ENCODE measurements at places on chromosomes 1 and 21.

DNA sequence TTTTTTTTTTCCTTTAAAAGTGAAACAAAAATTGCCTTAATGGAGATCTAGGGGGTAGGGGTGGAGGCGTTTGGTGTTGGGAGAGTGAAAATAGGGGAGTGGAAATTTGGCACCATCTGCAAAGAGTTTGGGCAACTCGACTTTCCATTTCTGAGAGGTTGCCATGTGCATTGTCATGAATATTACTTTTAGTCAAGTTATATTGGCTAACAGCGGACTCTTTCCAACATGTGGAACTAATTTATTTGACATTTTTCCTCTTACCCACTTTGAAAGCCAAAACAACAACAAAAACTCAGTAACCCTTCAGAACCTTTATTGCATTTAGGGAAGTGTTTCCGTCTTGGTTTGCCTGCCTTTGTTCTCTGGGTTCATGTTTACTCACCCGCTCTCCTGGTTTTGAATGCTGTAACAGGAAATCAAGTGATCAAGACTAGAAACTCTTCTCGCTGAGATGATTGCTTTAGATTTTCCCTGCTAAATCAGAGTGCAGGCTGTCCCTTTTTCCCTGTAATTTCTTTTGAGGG is 70.4 kb downstream of the CACHD1 start:
- peak; percentile 21 for DNase-seq

- no peak for DNase-seq
Measured at GRCh38 chr1:24606621-24607020, 36.5 kb upstream of the SRRM1 start.

- no peak for DNase-seq
Measured at GRCh38 chr21:46121286-46122221, 23.6 kb downstream of the COL6A2 start.

DNA sequence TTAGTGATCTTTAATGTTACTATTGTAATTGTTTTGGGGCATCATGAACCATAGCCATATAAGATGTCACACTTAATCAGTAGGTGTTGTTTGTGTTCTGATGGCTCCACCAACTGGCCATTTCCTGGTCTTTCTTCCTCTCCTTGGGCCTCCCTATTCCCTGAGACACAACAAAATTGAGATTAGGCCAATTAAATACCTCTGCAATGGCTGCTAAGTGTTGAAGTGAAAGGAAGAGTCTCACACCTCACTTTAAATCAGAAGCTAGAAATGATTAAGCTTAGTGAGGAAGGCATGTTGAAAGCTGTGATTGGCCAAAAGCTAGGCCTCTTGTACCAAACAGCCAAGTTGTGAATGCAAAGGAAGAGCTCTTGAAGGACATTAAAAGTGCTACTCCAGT is 30.7 kb downstream of the PPP2R5A start:
- DNase-seq = peak; percentile 38

DNA sequence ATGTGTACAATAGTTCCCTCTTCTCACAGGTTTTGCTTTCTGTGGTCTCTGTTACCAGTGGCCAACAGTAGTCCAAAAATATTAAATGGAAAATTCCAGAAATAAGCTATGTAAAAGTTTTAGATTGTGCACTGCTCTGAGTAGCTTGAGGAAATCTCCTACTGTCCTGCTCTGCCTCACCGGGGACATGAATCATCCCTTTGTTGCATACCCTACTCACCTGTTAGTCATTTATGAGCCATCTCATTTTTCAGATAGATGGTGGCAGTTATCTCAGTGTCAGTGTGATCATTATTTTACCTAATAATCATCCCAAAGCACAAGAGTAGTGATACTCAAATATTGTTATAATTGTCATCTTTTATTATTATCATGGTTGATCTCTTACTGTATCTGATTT is 688.1 kb downstream of the PLA2G4A start:
- no peak for DNase-seq

GRCh38 chr1:183600136-183600535 is 9.9 kb upstream of the NCF2 start:
- DNase-seq = peak; percentile 83

DNA sequence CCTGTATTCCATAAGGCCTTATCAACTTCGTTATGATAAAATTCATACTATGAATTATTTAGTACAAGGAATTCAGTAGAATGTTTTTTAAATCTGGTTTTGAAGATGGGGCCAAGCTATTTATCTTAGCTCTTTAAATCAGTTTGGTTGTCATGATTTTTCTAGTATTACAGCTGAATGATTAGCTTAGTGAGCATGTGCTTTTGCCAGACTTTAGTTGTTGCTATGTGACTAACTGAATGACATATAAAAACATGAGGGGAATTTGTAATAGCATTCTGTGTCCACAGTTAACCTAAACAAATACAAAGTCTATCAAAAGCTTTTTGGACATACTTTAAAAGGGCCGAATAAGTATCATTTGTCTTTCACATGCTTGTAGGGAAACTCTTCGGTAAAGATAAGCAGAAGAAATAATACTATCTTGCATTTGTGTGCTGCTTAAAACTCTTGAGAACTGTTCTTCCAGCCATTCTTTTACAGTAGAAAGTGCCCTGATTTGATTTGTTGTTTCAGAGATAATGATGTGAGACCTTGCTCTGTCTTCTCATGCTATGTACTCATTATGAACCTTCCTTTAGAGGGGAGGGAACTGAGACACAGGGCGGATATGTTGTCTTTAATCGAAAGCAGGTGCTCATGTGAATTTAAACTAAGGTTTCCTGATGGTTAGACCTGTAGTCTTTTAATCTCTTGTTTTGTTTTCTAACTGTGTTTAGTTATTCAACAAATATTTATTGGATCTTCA is 18.8 kb downstream of the NEK7 start:
- peak; percentile 62 for DNase-seq

- DNase-seq = no peak
Measured at GRCh38 chr1:53153752-53154151, 11.3 kb upstream of the SLC1A7 start.

GRCh38 chr1:11488201-11488770 is 9.3 kb downstream of the DISP3 start:
- DNase-seq = no peak

DNA sequence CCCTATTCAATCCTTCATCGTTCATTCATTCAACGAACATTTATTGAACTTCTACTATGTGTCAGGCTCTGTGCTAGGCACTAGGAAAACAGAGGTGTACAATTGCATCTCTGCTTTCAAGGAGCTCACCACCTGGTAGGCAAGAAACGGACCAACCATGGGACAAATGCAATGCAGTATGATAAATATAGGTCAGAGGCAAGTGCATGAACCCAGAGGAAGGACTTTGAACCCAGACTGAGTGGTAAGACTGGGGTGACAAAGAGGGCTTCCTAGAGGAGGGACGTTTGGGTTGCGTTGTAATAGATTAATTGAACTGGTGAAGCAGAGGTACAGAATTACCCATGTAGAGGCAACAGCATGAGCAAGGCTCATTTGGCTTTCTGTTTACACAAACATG is 16.4 kb downstream of the CD2 start:
- DNase-seq = no peak

DNA sequence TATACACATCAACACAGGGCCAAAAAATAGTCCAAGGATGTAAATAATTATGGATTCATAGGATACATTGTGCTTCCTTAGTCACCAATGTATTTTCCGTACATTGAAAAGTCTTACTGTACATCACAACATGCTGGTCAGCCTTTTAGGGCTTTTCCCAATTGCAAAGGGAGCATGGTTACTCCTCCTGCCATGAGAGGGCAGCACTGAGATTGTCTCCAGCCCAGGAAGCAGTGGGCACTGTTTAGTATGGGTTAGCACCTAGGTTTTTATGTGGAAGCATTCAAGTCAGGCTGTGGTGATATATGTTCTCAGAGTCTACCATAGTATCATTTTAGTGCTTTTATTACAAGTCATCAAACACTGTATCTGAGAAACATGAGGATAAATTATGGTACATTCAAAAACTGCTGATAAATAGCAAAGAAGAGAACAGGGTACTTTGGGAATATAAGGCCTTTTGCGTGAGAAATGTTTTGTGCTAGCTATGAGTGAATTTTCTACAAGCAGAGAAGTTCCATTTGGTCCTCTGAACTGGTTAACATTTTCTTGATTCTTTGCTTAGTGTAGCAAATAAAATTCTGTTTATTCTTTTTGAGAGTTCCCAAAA is 34.0 kb downstream of the ST6GALNAC5 start:
- peak; percentile 64 for DNase-seq

DNA sequence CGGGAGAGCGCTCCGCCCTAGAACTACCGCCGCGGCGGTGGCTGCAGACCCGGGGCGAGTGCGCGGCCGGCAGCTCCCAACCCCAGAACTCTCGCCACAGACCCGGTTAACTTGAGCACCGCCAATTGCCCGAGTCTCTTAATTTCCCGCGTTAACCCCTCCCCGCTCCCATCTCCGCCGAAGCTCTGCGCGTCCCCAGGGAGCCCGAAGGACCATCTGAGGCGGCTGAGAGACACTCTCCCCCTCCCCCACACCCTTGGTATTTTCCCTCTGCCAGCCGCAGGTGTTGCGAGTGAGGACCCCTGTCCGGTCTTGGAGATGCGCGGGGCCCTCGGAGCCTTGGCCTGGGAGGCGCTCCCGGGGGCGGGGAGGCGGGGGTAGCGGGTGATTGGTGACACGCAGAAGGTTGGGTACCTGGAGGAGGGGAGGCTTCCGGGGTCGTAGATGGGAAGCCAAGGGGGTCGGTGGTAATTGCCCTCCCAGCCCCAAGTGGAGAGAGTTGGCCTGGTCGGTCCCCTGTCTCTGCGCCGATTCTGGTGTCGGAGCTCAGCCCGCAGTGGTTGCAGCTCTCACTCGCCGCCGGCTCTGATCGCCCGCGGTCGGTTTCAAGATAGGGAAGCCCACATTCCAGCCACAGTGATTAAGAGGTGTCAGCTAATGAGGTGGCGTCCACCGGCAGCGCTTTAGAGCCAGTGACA is 858 bp upstream of the SUSD4 start:
- no peak for DNase-seq

GRCh38 chr1:24605534-24606295 is 37.4 kb upstream of the SRRM1 start:
- DNase-seq = no peak

DNA sequence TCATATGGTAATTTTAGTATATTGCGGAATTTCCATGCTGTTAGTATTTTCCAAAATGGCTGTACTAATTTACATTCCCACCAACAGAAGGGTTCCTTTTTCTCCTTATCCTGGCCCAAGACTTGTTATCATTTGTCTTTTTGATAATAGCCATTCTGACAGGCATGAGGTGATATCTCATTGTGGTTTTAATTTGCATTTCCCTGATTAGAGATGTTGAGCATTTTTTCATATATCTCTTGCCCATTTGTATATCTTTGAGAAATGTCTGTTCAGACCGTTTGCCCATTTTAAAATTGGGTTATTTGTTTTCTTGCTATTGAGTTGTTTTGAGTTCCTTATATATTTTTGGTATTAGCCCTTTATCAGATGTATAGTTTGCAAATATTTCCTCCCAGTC is 14.0 kb downstream of the CAPZA1 start:
- no peak for DNase-seq

DNA sequence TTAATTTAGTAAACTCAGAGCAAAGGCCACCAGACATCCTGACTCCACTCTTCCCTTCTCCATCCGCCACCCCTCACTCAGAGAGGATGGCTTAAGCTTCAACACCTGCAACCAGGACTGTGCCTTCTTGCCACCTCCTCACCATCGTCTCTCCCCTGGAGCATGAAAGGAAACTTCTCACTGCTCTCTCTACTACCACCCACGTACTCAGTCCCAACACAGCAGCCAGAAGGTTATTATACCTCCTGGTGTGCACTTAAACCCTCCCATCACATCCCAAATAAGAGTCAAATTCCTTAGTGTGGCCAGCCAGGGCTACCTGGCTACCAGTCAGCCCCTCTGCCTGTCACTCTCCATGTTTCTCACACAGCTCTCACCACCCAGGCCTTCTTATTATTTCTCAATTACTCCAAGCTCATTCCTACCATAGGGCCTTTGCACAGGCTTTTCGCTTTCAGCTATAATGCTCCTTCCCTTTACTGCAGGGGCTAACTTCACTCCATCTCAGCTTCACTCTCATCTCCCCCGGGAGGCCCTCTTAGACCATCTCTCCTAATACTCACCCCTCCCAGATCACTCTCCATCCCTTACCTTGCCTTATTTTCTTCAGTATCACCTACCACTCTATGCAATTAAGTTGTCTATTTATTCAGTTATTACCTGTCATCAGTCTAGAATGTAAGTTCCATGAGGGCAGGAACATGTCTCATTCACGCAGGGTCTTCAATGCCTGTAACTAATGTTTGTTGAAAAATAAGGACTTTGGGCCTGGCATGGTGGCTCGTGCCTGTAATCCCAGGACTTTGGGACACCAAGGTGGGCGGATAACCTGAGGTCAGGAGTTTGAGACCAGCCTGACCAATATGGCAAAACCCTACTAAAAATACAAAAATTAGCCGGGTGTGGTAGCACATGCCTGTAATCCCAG is 137.5 kb downstream of the TOMM20 start:
- no peak for DNase-seq

GRCh38 chr1:38444770-38445442 is 398.3 kb upstream of the POU3F1 start:
- DNase-seq = no peak

- DNase-seq = no peak
Measured at GRCh38 chr1:228923973-228924686, 188.9 kb downstream of the RHOU start.

DNA sequence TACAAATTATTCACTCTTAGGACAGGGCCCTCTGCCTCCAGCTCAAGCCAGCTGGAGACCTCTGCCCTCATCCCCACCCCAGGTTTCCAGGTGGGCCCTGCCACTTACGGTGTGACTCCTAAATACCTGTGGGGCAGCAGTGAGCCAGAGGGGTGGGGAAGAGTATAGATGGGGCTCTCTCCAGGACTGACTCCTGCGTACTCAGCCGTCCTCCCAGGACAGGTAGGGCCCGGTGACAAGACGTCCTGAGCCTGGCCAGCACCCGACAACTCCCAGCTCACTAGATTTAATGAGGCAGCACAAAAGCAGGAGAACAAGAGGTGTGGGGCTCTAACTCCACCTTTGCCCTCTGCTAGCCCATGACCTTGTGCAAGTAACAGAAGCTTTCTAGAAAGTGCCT is 16.8 kb downstream of the GNG12 start:
- DNase-seq = no peak

GRCh38 chr1:89953131-89953626 is 41.7 kb upstream of the ZNF326 start:
- peak; percentile 97 for DNase-seq

GRCh38 chr21:38669186-38669585 is 136.5 kb upstream of the ETS2 start:
- DNase-seq = peak; percentile 17

- DNase-seq = no peak
Measured at GRCh38 chr1:239886266-239886665, 205.4 kb upstream of the FMN2 start.

- DNase-seq = no peak
Measured at GRCh38 chr1:206497363-206497762, 10.0 kb upstream of the RASSF5 start.

DNA sequence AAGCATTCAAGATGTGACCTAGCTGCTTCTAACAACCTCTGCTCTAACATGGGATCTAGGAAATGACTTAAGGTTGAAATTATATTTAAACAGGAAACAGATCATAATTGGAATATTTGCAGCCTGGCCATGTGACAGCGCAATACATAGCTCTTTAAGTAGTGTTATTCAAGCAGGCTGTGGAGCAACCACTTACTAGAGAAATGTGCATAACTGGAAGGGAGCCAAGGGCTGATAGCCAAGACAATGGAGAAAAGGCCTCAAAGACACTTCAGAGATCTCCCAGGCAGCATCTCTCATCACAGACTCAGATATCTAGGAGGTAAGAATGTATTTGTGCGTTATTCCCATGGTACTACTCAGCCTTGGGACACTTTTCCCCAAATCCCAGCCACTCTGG is 823.0 kb upstream of the PRMT6 start:
- no peak for DNase-seq

- DNase-seq = no peak
Measured at GRCh38 chr1:46603481-46603857, 599 bp downstream of the MKNK1 start.

- DNase-seq = no peak
Measured at GRCh38 chr1:47621483-47621882, 183.6 kb downstream of the FOXD2 start.

Data from HFFc6 (cell line).